IMR-90 (cell line): ENCODE measurements at places on chromosomes 12 and 14. TPM values are rescaled to one million over a fixed set of nuclear protein-coding genes. Genes with fewer than 3 reads are reported as not detected.

DIO2 gene
- polyA plus RNA-seq, result 7.4 and 12.8 TPM in 2 replicates

DNA sequence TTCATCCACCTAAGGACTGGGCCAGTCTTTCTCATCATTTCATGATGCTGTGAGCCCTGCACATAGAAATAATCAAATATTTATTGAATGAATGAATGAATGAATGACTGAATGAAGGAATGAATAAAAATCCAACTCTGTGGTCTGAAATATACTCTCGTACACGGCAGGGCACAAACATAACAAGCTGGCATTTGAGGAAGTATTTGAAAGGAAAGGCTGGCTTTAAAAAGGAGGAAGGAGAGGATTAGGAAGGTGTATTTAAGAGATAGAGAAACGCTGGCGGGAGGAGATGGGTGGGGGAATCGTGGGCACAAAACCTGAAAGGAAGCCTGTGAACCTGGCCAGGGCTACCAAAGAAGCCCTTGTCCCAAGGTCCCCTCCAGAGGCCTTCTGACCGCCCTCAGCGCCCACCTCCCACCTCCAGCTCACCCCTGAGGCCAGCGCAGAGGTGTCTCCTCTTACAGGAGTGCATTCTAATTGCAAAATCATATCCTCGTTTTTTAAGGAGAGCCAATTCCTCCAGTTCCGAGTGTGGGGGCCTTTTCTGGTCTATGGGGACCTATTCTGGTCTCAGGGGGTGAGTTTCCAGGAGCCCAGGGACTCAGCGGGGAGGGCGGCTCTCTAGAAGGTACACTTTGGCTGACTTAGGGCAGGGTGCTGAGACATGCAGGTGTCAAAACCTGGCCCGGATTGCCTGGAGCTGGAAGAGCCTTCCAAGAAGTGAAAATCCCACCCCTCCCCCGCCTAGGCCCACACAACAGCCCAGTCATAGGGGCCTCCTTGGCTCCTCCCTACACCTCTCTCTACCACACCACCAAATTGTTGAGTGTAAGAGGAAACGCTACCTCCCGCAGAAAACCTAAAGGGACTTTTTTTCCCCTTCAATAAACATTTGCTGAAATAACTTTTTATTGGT is 8.7 kb upstream of the JDP2 start:
- DNase-seq, result no peak

GRCh38 chr14:23430016-23430722 is 5.3 kb downstream of the MYH7 start:
- no peak for DNase-seq

DNA sequence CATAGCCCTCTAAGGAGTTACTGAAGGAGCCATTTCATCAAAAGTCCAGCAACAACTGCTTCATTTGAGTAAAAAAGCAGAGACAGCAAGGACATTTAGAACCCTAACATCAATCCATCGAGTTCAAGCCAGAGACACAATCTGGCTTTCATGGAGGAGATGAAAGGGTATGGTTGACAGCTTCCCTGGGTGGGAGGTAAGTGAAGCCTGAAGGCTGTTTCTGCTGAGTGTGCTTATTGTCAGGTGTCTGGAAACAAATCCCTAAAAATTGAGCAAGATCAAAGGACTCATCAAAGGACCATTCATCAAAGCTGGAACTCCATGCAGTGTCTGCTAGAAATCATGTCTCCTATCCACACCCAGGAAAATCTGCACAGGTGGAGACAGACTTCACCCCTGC is 104.4 kb upstream of the CCDC196 start:
- DNase-seq, result no peak

- DNase-seq, result peak; percentile 79
These were observed at the start of gene PMCH for GRCh38 chr12:102197789-102198188. Gene PMCH (minus strand): TSS chr12:102197833. CDS start chr12:102197770, 63 bp downstream.

DNA sequence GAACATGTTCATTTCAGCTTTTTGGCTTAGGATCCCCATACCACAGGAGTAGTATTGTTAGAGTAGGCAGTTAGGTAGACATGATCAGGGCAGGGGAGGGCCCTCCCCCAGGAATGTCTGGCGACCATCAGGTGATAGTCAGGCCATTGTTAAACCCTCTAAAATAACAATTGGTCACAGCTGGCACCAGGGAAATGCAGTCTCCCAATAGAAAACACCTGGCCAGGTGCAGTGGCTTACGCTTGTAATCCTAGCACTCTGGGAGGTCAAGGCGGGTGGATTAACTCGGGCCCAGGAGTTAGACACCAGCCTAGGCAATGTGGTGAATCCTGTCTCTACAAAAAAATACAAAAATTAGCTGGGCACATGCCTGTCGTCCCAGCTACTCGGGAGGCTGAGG is 187.1 kb downstream of the MON2 start:
- no peak for DNase-seq

GRCh38 chr12:117218149-117218548 is 27.9 kb upstream of the FBXO21 start:
- no peak for DNase-seq

- DNase-seq, result peak; percentile 90
These were observed 15.0 kb downstream of the CEP128 start for GRCh38 chr14:80926397-80927082.

PA2G4 gene
- polyA plus RNA-seq, result 158 and 166 TPM in 2 replicates

DNA sequence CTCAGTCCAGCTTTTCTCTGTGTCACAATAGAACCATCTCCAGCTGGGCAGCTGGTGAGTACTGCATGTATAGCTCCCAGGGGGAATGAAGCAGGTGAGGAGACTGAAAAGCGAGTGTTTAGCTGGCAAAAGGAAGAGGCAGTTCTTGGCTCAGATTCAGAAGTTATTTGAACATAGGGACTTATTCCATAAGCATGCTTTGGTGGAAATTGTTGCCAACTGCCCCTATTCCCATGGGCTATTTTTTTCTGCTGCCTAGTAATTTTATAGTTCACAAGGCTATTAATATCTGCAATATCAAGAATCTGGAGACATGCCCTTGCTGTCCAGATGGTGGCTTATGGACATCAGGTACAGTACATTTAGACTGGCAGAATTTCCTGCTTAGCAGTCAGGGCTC is 1112.7 kb downstream of the LRFN5 start:
- DNase-seq, result no peak

TGM1 gene
- polyA plus RNA-seq, result 2.7 and 3.3 TPM in 2 replicates

- DNase-seq, result no peak
These were observed 2.4 kb upstream of the ADCY4 start for GRCh38 chr14:24337144-24337823.

DNA sequence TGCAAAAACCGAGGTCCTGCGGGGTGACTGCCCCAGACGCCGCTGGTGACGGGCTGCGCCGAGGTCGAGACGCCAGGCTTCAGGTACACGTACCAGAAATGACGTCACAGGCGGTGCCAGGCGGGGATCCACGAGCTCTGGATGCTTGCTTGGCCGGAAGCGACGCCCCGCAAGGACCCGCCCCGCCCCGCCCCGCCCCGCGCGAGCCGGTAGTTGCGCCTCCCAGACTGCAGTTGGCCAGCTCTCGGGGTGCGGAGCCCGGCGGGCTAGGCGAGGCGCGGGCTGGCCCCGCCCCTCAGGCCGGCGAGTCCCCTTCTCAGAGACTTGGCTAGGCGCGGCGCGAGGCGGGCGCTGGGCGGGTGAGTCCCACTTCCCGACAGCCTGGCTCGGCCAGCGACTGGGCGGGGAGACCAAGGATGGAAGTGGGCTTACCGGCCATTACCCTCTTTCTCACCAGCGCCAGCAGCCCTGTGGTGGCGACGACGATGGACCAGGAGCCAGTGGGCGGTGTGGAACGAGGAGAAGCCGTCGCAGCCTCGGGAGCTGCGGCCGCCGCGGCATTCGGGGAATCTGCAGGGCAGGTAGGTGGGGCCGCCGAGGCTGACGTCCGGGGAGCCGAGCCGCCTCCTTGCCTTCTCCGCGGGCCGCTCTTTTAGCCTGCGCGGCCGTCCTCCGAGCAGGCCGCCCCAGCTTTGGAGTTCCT is at the start of gene FAM177A1:
Gene FAM177A1 (plus strand): TSS at position 225 of the 703 bp plus-strand sequence. CDS start 192 bp downstream, at position 417.
- DNase-seq, result peak; percentile 94

DNA sequence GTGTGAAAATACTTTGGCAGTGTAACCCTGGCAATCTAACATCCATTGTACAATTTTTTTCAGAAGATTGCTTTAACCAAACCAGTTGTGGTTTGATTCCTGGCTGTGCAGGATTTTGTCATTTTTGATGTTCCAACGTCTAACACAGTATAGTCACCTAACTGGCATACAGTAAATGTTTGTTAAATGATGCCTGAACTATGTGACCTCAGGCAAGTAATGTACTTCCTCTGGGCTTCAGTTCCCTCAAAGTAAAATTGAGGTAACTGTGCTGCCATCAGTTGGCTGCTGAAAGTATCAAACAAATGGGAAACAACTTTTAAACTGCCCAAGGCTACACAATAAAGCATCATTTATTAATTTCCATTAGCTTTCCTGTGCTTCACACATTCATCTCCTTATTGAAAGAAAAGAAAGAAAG is 4.3 kb downstream of the TM7SF3 start:
- DNase-seq, result no peak

GPR84 gene
- not detected in 2 replicates for polyA plus RNA-seq

GRCh38 chr12:108141600-108142130 is 12.6 kb downstream of the WSCD2 start:
- no peak for DNase-seq

DNA sequence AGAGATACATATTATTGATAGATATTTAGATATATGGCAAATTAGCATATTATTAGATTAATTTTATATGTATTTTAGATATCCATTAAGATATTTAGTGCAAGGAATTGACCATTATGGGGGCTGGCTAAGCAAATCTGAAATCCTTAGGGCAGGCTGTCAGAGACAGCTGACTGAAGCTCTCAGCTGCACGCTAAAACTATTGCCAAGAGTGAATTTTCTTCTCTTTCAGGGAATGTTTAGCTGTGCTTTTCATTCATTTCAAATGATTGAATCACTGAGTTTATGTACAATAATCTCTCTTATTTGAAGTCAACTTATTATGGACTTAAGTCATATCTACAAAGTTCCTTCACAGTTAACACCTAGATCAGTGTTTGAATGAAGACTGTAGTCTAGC is 566.5 kb downstream of the LRFN5 start:
- DNase-seq, result no peak

GRCh38 chr12:60935981-60936761 is 1324.0 kb upstream of the USP15 start:
- no peak for DNase-seq

DNA sequence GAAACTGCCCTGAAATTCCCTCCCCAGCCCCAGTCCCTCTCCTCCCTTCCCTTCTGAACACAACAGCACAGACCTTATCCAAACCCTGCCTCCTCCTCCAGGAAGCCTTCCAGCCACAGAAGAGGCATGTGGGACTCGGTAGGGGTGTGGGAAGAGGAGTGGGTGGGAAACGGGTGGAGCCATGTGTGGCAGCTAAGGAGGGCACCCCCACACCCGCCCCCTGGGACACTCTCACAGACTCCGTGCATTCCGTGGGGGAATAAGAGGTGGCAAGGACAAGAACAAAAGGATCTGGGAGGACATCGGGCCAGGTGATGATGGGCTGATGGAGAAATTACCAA is 24.4 kb downstream of the SLC6A12 start:
- no peak for DNase-seq
